ENCODE measurements at places on chromosomes 11 and 22. TPM values are rescaled to one million over a fixed set of nuclear protein-coding genes. Genes with fewer than 3 reads are reported as not detected.

Gene APOA4
- total RNA-seq = not detected

Gene ASRGL1
- total RNA-seq = not detected

Gene GNAZ
- 0.58 TPM for total RNA-seq

Gene BDNF
- total RNA-seq = 2.0 TPM

Gene MYEOV
- 7.4 TPM for total RNA-seq

Gene PLA2G3
- 1.1 TPM for total RNA-seq

Gene FXYD2
- not detected for total RNA-seq

Gene LMO2
- total RNA-seq = not detected

Gene ZC3H7B
- total RNA-seq = 51.6 TPM

Gene OR10A2
- total RNA-seq = not detected

Gene MYO18B
- not detected for total RNA-seq

Gene LMNTD2
- total RNA-seq = not detected

Gene AIFM3
- total RNA-seq = not detected

Gene OR5A1
- not detected for total RNA-seq

Gene PHLDA2
- 64.9 TPM for total RNA-seq

Gene OR4A16
- not detected for total RNA-seq

Gene STX3
- total RNA-seq = 8.9 TPM

Gene RAB1B
- total RNA-seq = 165 TPM

Gene NXPE2
- total RNA-seq = not detected

Gene APOL4
- total RNA-seq = under 0.01 TPM

Gene CCS
- total RNA-seq = 32.4 TPM

Gene C1QTNF4
- 2.6 TPM for total RNA-seq

Gene BCO2
- total RNA-seq = 7.1 TPM

Gene OR5L2
- total RNA-seq = not detected

Gene TBX10
- total RNA-seq = not detected

Gene NAV2
- total RNA-seq = 16.8 TPM

Gene MMP1
- total RNA-seq = 0.18 TPM

Gene TMEM45B
- not detected for total RNA-seq

Gene CRY2
- 7.4 TPM for total RNA-seq

Gene EHF
- total RNA-seq = not detected

Gene KRTAP5-8
- not detected for total RNA-seq

Gene MS4A3
- total RNA-seq = not detected

Gene TM7SF2
- 63.1 TPM for total RNA-seq

Gene RAG2
- not detected for total RNA-seq

Gene ZNF280B
- total RNA-seq = 0.53 TPM

Gene OR2AG1
- total RNA-seq = not detected

Gene IPO7
- 63.7 TPM for total RNA-seq

Gene H19
- 55.1 TPM for total RNA-seq

Gene BTBD10
- total RNA-seq = 34.0 TPM

Gene DRG1
- 91.3 TPM for total RNA-seq

Gene RIN1
- total RNA-seq = 68.3 TPM

Gene PRMT3
- total RNA-seq = 16.1 TPM

Gene ANGPTL5
- not detected for total RNA-seq

Gene CAPRIN1
- 174 TPM for total RNA-seq

Measured in myometrial cell (primary cell).